Fibroblast of lung (primary cell): ENCODE measurements at places on chromosomes 16 and 17. TPM values are rescaled to one million over a fixed set of nuclear protein-coding genes. Genes with fewer than 3 reads are reported as not detected.

- no peaks in the 10 kb centered on the region for H3K36me3 ChIP-seq
- H3K27ac ChIP-seq: no peak overlapping the region
- H3K4me3 ChIP-seq: no peak overlapping the region
- H3K27me3 ChIP-seq: no peaks in the 10 kb centered on the region
- DNase-seq: no peak
These were observed 25.2 kb downstream of the ADGRG5 start for GRCh38 chr16:57567691-57568090.

DNA sequence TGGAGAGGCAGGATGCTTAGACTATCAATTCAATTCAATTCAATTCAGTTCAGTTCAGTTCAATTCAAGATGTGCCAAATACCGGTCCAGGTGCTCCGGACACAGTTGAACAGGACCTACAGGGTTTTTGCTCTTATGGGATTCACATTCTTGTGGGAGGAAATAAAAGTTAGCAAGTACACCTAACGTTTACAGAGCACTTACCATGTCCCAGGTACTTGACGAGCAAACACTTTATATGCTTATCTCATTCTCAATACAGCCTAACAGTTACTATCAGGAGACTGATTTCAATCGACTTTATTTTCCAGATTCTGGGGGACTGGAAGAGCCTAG, 467 bp upstream of the GDE1 start:
- peak overlapping the region; percentile 15 for H3K27ac ChIP-seq
- no peak for DNase-seq
- no peaks in the 10 kb centered on the region for H3K36me3 ChIP-seq
- H3K27me3 ChIP-seq: no peaks in the 10 kb centered on the region
- no peak overlapping the region for H3K4me3 ChIP-seq
- peaks cover 4% of the 10 kb centered on the region for H3K4me1 ChIP-seq

GRCh38 chr17:50816771-50817751, 18.3 kb upstream of the WFIKKN2 start:
- no peaks in the 10 kb centered on the region for H3K4me1 ChIP-seq
- H3K36me3 ChIP-seq: no peaks in the 10 kb centered on the region
- H3K27ac ChIP-seq: no peak overlapping the region
- peaks cover 10% of the 10 kb centered on the region for H3K27me3 ChIP-seq

Gene NACA2
- not detected in 2 replicates for total RNA-seq

Gene LRRC37A
- 1.0 and 2.5 TPM in 2 replicates for total RNA-seq

DNA sequence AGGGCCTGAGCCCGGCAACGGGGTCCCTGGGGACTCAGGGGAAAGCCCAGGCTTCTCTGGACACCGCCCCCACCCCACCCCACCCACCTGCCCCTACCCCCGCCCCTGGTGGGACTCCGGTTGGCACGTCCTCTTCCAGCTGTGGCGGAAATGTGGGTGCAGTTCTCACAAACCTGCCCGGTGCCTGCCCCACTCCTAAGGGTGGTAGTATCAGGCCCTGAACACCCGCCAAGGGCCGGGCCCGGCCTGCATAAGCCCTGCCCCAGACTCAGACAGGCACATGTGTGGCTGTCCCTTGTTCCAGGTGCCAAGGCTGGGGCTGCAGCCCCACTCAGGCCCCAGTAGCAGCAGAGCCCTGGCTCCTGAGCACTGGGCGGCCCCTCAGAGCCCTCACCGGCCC, 58.1 kb downstream of the ACTG1 start:
- no peaks in the 10 kb centered on the region for H3K27me3 ChIP-seq
- DNase-seq: no peak
- no peak overlapping the region for H3K27ac ChIP-seq
- no peak overlapping the region for H3K4me3 ChIP-seq
- no peaks in the 10 kb centered on the region for H3K36me3 ChIP-seq

Gene GP2
- total RNA-seq: not detected in 2 replicates

DNA sequence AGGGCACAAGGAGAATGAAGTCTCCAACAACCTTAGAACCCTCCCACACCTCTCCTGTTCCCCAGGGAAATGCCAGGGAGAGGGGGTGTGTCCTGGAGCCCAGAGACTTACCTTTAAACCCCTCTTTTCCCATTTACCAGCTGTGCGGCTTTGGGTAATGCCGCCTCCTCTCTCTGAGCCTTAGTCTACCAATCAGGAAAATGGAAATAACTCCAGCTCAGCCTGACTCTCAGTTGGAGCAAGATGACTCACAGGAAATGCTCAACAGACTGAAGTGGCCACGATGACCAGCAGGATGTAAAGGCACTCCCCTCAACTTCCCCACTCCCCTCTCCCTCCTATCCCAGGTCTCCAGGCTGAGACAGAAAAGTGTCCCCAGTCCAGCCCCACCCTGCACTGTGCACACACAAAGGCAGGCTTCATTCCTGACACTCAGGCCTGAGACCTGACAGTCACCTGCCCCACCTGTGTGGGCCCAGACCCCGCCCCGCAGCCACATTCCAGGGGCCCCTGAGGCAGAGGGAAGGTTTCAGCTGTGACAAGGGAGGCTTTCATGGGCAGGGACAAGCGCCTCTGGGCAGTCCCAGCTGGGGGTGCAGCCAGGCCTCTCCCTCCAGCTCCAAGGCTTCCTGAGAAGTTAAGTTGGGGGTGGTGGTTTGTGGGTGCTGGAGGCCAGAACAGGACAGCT, 3.0 kb upstream of the KRT15 start:
- no peaks in the 10 kb centered on the region for H3K27me3 ChIP-seq
- no peaks in the 10 kb centered on the region for H3K36me3 ChIP-seq
- H3K4me3 ChIP-seq: no peak overlapping the region
- peaks cover 11% of the 10 kb centered on the region for H3K4me1 ChIP-seq
- peak; percentile 92 for DNase-seq
- peak overlapping the region; percentile 61 for H3K27ac ChIP-seq

GRCh38 chr17:55398689-55399088, 22.9 kb downstream of the MMD start:
- no peaks in the 10 kb centered on the region for H3K4me1 ChIP-seq
- no peaks in the 10 kb centered on the region for H3K36me3 ChIP-seq
- H3K27ac ChIP-seq: no peak overlapping the region
- H3K27me3 ChIP-seq: no peaks in the 10 kb centered on the region

GRCh38 chr17:6163612-6164333, 93.6 kb downstream of the WSCD1 start:
- no peaks in the 10 kb centered on the region for H3K4me1 ChIP-seq
- no peaks in the 10 kb centered on the region for H3K36me3 ChIP-seq
- DNase-seq: no peak
- H3K4me3 ChIP-seq: no peak overlapping the region
- no peak overlapping the region for H3K27ac ChIP-seq

Gene NSF
- 39.3 and 66.7 TPM in 2 replicates for total RNA-seq

- H3K4me3 ChIP-seq: no peak overlapping the region
- no peaks in the 10 kb centered on the region for H3K36me3 ChIP-seq
- H3K27ac ChIP-seq: no peak overlapping the region
- H3K27me3 ChIP-seq: no peaks in the 10 kb centered on the region
These were observed 164.7 kb downstream of the CNTNAP4 start for GRCh38 chr16:76441876-76442275.

Gene TBC1D3G
- total RNA-seq: not detected in 2 replicates

DNA sequence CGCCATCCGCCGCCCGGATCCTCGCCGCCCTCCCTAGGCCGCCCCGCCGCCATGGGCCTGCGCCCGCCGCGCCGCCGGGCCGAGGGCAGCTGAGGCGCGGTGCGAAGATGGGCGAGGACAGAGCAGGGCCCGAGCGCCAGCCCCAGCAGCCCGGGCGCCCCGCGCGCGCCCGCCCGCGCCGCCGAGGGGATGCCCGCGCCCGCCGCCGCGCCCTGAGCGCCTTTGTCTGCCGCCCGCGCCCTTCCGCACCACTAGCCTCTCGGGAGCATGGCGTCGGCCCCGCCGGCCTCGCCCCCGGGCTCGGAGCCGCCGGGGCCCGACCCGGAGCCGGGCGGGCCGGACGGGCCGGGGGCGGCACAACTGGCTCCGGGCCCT, 278 bp downstream of the RAB11FIP3 start:
- H3K36me3 ChIP-seq: no peaks in the 10 kb centered on the region
- no peak overlapping the region for H3K27ac ChIP-seq
- peak overlapping the region; percentile 82 for H3K4me3 ChIP-seq

Gene EPN3
- under 0.01 TPM in 1 of 2 replicates, not detected in the other for total RNA-seq

Gene SLC16A6
- total RNA-seq: 1.5 and 8.3 TPM in 2 replicates

- H3K36me3 ChIP-seq: no peaks in the 10 kb centered on the region
- no peak overlapping the region for H3K4me3 ChIP-seq
- DNase-seq: no peak
These were observed 36.0 kb downstream of the SOCS3 start for GRCh38 chr17:78323826-78324390.

DNA sequence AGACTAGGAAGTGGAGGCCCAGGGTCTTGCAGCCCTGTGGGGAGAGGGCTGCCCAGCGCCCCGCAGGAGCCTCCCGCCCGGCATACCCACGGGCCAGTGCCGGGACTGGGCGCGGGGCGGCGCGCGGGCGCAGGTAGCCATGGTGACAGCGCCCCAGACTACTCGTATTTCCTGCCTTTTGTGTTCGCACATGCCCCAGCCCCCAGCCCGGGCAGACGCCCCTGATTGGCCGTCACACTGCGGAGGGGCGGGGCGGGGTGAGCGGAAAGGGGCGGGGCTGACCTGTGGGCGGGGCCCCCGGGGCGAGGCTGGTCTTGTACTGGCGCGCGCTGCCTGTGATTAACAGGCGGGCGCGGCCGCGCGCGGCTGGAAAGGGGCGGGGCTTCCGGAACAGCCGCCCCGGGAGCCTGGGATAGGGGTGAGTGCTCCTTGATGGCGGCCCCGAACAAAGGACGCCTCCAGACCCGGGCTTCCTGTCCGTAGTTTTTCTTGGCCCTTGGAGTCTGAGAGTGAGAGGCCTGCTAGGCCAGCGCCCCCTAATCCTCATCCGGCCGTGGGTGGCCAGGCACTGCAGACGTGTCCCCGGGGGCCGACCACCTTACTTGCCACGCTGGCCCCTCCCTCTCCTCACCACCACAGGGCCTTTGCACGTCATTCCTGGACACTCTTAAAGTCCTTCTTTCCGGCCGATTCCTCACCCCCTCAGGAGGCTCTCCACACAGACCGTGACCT, 71.0 kb downstream of the RAI1 start:
- peak overlapping the region; percentile 89 for H3K27ac ChIP-seq
- H3K36me3 ChIP-seq: no peaks in the 10 kb centered on the region
- H3K27me3 ChIP-seq: no peaks in the 10 kb centered on the region

DNA sequence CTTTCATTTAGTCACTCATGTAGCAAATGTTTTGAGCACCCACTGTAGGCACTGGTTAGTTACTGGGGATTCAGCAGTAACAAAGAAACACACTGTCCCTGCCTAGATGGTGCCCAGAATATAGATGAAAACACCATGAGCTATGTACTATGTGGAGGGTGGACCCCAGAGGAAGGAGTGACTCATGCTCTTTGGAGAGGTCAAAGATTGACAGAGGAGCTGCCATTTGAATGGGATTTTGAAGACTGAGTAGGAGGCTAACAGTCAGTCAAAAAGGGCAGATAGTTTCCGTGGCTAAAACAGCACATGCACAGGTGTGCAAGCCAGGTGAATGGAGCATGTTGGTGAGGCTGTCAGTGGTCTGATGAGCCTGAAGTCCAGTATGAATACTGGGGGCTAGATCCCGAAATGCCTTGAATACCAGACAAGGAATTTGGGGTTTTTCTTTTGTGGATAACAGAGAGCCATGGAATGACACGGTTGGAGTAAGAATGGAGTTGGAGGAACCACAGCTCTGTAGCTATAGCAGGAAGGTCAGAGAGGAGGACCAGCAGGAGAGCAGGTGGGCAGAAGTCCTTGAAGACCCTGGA, 6.1 kb downstream of the IL21R start:
- no peak overlapping the region for H3K4me3 ChIP-seq
- peak; percentile 73 for DNase-seq
- H3K27me3 ChIP-seq: peaks cover under 1% of the 10 kb centered on the region
- H3K36me3 ChIP-seq: no peaks in the 10 kb centered on the region
- no peak overlapping the region for H3K27ac ChIP-seq
- H3K4me1 ChIP-seq: peaks cover 3% of the 10 kb centered on the region

GRCh38 chr16:46618516-46618915, 2.7 kb downstream of the SHCBP1 start:
- peaks cover 3% of the 10 kb centered on the region for H3K36me3 ChIP-seq
- H3K4me3 ChIP-seq: no peak overlapping the region
- no peak overlapping the region for H3K27ac ChIP-seq
- no peak for DNase-seq
- peaks cover 7% of the 10 kb centered on the region for H3K4me1 ChIP-seq
- no peaks in the 10 kb centered on the region for H3K27me3 ChIP-seq

DNA sequence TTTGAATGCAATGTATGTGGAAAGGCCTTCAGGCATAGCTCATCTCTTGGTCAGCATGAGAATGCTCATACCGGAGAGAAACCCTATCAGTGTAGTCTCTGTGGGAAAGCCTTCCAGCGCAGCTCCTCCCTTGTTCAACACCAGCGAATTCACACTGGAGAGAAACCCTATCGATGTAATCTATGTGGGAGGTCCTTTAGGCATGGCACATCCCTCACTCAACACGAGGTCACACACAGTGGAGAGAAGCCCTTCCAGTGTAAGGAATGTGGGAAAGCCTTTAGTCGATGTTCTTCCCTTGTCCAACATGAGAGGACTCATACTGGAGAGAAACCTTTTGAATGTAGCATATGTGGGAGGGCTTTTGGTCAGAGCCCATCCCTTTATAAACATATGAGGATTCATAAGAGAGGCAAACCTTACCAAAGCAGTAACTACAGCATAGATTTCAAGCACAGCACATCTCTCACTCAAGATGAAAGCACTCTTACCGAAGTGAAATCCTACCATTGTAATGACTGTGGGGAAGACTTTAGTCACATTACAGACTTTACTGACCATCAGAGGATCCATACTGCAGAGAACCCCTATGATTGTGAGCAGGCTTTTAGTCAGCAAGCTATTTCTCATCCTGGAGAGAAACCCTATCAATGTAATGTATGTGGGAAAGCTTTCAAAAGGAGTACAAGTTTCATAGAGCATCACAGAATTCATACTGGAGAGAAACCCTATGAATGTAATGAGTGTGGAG, 24.7 kb downstream of the ZFP90 start:
- H3K36me3 ChIP-seq: no peaks in the 10 kb centered on the region
- H3K27me3 ChIP-seq: no peaks in the 10 kb centered on the region
- H3K4me3 ChIP-seq: no peak overlapping the region
- H3K4me1 ChIP-seq: no peaks in the 10 kb centered on the region
- DNase-seq: peak; percentile 12
- no peak overlapping the region for H3K27ac ChIP-seq

Gene GGA2
- 19.5 and 22.9 TPM in 2 replicates for total RNA-seq

- DNase-seq: peak; percentile 6
- H3K27me3 ChIP-seq: no peaks in the 10 kb centered on the region
- no peak overlapping the region for H3K4me3 ChIP-seq
- no peak overlapping the region for H3K27ac ChIP-seq
- H3K4me1 ChIP-seq: no peaks in the 10 kb centered on the region
These were observed 262.7 kb upstream of the KCNJ16 start for GRCh38 chr17:69812240-69812837.

- H3K4me1 ChIP-seq: no peaks in the 10 kb centered on the region
- no peaks in the 10 kb centered on the region for H3K27me3 ChIP-seq
- H3K4me3 ChIP-seq: no peak overlapping the region
These were observed 42.1 kb downstream of the NT5M start for GRCh38 chr17:17345294-17345597.

GRCh38 chr17:46984892-46985291, 5.8 kb upstream of the RPRML start:
- H3K36me3 ChIP-seq: no peaks in the 10 kb centered on the region
- H3K4me1 ChIP-seq: no peaks in the 10 kb centered on the region
- no peak overlapping the region for H3K27ac ChIP-seq
- no peak for DNase-seq
- H3K4me3 ChIP-seq: no peak overlapping the region

GRCh38 chr17:20207262-20207985, 198.3 kb downstream of the SPECC1 start:
- no peaks in the 10 kb centered on the region for H3K27me3 ChIP-seq
- H3K4me3 ChIP-seq: no peak overlapping the region
- H3K4me1 ChIP-seq: peaks cover 9% of the 10 kb centered on the region
- H3K36me3 ChIP-seq: no peaks in the 10 kb centered on the region
- no peak overlapping the region for H3K27ac ChIP-seq
- DNase-seq: no peak
